ENCODE measurements at places on chromosomes 6 and 20.
A peak's percentile ranks its signal among the peaks of the same experiment; 100 is the strongest.

DNA sequence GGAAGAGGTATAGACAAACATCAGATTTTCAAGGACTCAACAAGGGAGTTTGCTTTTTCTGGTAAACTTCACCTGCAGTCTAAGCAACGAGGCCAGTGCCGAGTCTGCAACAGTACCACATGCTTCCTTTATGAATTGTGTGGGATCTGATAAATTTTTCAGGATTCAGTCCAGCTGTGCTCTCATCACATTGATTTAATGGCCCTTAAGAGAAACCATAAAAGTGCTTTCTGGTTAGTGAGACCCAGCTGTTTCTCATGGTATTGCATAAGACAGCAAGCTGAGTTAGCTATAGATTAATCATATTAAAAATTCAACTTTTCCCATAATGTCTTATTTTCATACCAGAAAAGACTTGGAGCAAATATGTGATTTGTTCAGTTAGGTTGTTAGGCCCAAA is 291.4 kb downstream of the CENPW start:
- no peak for DNase-seq

DNA sequence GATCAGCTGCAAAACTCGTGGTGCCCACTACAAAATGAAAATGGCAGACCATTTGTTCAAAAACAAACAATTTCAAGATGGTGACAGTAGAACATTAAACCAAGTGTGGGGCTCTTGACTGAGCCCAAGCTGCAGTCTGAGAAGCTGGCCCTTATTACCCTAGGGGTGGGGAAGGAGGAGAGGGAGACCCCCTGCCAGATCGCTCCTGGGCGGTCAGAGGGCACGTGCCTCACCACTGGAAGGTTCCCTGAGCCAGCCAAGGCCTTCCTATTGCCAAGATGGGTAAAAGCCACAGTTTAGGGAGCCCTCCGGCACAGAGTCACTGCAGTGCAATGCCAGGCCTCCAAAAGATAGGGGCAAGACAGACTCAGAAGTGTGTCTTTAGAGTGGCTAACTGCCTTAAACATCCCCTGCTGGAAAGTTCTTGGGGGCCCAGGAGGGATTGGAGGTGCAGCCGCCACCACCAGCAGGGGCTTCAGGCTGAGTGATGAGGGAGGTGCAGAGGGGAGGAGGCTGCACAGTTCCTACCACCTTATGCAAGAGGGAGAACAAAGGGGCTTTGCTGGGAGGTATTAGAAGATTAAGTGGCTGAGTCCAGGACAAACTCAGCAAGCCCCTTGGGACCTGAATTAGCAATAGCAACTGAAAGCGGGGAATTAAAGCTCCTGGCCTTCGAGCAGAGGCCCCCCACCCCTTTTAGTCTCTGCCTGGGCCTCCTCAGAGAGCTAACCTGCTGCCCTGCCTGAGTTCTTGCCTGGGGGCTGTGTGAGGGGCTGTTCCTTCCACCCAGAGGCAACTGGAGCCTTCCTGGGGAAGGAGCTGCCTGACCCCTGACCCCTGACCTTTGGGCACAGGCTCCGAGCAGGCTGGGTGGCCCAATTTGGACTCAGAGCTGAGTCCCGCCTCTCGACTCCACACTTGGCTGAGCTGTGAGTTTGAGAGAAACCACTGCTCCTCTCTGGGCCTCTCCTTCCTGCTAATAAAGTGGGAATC is 88.4 kb downstream of the VEGFA start:
- no peak for DNase-seq

DNA sequence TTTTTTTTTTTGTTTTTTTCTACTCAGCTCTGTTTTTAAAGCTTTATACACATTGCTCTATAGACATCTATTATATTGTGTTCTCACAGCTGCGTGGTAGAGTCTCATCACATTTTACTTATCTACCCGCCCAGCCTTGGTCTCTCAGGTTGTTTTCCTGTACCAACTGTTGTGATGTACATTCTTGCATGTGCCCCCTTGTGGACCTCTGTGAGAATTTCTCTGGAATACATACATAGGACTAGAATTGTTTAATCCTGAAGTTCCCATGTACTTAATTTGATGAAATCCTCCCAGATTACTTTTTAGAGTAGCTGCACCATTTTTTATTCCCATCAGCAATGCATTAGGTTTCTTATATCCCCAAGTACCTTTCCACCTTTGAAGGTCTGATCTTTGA is 40.4 kb upstream of the TINAG start:
- no peak for DNase-seq

DNA sequence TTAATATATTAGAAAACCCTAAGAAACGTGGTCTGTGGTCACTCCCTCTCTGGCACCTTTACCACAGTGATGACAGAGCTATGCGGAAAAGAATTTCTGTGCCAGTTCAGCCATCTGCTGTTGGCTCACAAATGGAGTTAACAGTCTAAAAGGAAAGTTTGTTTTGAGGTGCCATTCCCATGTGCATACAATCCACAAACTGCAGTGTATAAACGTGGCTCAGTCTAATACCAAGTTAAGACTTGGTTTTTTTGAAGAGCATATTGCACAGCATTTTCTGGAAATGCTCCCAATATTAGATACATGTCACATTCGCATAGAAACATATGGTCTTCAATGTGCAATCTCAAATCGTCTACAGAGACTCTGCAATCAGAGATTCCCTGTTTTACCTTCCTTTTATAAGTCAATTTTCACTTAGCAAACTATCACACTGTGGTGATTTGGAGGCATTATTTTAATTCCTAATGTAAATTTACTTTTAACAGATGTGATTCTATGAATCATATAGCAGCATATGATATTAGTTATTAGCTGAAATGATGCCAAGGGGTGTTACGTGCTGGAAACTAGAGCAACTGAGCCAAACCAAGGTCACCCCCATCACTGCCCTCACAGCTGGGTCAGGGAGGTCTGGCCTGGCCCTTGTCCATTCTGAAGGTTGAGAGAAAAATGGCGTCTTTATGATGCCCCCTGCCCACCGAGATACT is 383.5 kb downstream of the PRKN start:
- DNase-seq: no peak

DNA sequence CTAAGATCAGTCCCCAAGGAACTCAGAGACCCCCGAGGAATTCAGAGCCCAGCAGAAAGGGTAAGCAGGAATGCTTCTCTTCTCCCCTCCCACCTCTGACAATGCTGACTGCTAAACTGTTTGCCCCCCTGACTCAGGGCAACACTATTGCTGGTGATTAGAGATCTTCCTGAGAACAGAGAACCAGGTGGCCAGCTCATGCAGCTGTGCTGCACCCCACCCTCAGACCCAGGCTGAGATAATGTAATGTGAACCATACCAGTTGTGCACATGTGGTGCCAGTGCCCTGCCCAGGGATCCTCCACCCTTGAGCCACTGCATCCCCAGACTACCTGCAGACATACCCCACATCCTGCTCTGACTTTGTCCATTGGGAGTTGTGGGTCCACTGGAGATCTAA is 139.1 kb upstream of the ARG1 start:
- no peak for DNase-seq

GRCh38 chr20:32980131-32980941 is 23.9 kb downstream of the SUN5 start:
- peak; percentile 60 for DNase-seq

GRCh38 chr6:33577718-33578117 is 2.4 kb downstream of the BAK1 start:
- DNase-seq: no peak

- DNase-seq: no peak
These were observed 141.9 kb upstream of the SNX9 start for GRCh38 chr6:157681041-157681650.

- DNase-seq: no peak
These were observed 44.3 kb downstream of the PDYN start for GRCh38 chr20:1949347-1950100.

DNA sequence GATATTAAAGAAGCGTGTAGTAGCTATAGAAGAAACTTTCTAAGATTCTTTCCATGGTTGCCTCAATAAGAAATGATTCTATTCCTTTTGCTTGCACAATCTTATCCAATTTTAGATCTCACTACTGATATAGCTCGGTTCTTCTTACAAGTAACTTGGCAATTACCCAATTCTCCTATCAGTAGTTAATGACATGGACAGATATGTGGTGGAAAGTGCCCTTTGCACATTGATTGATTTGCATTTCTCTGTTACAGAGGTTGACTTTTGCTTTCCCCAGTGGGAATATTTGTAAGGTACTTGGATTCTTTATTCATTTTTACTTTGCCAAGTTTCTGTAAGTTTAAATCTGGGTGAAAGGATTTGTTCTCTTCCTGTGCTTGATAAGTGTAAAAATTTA is 93.7 kb upstream of the QKI start:
- DNase-seq: no peak

GRCh38 chr6:6714953-6715352 is 126.4 kb downstream of the LY86 start:
- DNase-seq: no peak

DNA sequence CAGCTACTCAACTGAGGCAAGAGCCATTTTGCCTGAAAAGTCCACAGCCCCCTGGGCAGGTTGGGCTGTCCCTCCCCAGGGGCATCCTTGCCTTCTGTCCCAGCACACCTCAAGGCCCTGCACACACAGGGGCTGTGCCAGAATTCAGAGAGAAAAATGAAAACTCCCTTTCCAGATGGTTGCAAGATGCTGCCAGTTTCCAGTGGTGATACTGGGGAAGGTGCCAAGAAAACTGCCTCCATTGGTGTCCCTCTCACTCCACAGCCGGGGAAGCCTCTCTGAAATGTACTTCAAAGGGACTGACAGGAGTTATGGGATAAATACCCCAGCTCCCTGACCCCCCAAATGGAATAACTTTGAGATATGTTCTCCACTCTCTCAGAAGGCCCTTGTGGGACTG is 154.2 kb upstream of the MAFB start:
- DNase-seq: no peak

GRCh38 chr20:46111836-46112212 is 6.3 kb upstream of the CD40 start:
- no peak for DNase-seq

DNA sequence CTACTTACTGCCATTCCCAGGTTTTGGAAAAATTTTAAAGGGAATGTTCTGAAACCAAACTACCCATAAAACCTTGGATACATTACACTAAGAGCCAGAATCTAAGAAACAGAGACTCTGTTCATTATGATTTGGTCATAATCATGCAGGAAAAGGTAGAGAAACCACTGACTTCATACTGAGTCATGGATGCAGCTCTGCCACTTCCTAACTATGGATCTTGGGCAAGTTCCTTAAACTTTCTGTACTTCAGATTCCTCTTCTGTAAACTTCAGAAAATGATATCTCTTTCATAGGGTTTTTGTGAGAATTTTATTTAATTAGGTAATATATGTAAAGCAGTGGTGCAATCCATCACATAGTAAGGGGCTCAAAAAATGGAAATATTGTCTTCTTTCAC is 20.0 kb downstream of the PLA2G7 start:
- DNase-seq: no peak

- DNase-seq: no peak
These were observed 88.8 kb downstream of the PRSS35 start for GRCh38 chr6:83601119-83601518.

DNA sequence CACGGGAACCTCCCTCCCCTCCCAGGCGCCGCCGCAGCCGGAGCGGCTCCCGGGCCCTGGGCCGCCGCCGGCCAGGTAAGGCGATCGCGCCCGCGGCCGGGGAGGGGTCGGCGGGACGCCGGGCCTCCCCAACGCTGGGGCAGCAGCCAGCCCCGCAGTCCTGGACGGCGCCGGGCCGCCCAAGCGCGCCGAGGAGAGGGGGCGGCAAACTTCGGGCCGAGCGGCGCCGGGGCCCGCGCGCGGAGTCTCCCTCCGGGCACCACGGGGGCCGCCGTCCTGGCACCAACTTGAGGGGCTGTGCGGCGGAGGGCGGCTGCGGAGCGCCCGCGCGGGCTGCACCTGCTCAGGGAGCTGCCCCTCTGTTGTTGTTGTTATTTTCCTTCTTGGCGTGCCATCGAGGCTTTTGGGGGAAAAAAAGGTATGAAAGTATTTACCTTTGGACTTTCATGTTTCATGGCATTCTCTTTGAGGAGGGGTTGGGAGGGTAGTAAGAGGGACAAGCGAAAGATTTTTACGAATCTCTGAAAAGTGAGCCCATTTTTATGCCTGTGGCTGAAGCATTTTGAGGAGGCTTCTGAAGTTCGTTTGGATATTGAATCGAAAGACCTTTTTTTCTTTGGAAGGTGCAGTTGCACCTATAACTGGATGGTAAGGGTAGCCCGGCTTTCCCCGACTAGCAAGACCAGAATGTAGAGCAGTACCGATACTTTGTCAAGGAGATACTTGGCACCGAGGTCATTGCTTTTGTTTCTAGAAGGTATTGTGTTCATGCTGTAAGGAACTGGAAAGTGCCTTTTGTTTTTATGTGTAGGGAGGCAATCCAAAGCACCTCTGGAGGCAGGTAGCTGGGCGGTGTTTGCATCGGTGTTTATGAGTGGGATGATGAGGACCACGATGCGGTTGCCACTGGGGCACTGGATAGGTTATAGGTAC is at the start of gene RNF182:
Gene RNF182 (plus strand): TSS at position 4 of the 933 bp plus-strand sequence. CDS start 52,168 bp downstream, outside the sequence.
- DNase-seq: peak; percentile 79

- DNase-seq: no peak
These were observed 10.5 kb downstream of the CRISP3 start for GRCh38 chr6:49733680-49734079.

GRCh38 chr6:165268987-165269386 is 40.4 kb downstream of the C6orf118 start:
- no peak for DNase-seq

Data from activated effector memory CD4-positive, alpha-beta T cell treated with anti-CD3 and anti-CD28 coated beads, Interleukin-2, amount 50 U/mL, for 16 hours (primary cell).